ENCODE measurements at places on chromosomes 6 and 20.

DNA sequence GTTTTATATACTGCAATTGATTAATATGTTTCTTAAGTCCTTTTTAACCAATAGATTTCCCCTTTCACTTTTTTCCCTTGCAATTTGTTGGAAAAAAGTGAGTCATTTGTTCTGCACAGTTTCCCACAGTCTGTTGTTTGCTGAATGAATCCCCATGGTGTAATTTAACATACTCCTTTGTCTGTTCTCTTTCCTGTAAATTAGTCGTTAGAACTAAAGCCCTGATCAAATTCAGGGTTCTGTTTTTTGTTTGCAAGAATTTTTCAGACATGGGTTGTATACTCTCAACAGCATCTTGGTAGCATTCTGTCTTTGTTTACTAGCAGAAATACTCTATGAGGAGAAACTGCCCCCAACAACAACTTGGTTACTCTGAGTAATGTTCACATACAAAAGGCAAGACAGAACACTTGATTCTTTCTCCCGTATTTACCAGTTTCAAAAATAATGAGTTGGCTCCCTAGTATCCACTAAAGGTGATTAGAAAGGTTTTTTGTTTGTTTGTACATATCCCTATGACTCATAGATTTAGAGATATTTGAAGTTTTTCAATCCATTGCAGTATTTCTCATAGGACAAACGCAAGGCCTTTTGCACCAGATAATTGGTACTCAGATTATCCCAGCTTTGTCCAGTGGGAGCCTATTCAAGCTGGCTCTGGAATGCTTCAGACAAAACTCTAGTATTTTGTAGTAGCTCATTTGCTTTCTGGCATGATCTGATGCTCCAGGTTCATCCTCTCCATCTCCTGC is 16.5 kb downstream of the BLOC1S5 start:
- DNase-seq = no peak

DNA sequence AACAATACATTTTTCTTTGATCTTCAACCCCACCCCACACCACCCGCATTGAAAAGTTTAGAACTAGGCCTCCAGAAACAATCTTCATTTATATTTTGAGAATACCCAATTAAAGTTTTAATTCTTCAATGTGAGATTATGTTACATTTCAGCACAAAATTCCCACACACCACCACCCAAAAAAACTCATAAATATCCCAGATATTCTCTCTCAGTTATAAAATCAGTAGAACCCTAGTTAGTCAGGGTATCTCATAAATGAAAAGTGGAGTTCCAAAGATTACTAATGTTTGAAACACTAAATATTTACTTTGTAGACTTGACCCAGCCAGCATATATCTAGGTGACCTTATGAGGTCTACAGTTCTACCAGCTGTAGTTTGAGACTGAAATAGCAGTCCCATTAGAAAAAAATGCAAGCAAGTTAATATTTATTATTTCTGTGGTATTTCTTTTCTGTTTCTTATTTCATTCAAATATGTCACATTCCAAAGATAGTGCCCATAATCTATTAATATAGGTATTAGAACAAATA is 371.0 kb downstream of the TENT5A start:
- DNase-seq = no peak

DNA sequence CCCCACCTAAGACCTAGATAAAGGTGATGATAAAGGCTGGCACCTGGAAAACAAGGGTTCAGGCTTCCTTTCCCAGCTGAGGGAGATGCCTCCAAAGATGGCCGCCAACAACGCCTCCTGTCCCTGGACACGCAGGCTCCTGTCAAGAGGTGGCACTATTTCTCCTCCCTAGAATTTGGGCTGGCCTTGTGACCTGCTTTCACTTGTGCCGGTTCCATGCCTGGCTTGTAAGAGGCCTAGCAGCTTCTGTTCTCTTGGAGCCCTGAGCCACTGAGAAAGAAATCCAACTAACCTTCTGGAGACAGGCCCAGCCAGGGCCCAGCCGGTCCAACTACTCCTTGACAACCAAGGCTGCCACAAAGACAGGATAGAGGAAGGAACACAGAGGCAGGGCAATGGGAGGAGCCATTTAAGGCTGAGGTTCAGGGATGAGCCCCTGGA is 60.2 kb upstream of the RALY start:
- peak; percentile 71 for DNase-seq

GRCh38 chr6:20416567-20417345 is 15.1 kb downstream of the E2F3 start:
- peak; percentile 9 for DNase-seq

- DNase-seq = no peak
Observed at GRCh38 chr20:43655937-43656336, 11.0 kb upstream of the MYBL2 start.

DNA sequence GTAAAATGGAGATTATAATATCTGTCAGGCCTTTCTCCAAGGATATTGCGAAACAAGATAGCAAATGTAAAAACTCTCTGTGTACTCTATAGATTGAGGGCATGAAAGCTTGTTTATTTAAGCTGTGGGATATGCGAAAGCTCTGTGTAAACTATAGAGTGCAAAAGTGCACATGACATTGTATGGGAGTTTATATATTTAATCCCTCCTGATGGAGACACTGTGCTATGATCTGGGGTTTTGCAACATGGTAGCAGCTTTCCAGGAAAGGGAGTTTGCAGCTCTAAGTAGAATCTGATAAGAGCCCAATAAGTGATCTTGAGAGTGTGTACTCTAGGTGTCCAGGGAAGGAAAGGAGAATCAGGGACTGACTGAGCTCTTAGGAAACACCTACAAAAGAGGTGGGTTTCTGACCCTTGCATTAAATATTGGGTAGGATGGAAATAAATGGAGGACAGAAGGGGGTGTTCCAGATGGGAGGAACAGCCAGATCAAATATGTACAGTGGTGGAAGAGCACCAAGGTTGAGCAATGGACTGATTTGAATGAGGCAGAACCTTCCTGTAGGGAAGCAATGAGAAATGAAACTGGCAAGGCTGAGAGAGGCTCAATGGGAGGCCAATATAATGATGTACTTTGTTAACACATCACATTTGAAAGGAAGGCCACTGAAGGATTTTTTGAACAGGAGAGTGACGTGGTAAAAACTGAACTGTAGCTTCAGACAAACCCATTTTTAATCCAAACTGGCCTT is 450.1 kb downstream of the GJA1 start:
- DNase-seq = no peak

DNA sequence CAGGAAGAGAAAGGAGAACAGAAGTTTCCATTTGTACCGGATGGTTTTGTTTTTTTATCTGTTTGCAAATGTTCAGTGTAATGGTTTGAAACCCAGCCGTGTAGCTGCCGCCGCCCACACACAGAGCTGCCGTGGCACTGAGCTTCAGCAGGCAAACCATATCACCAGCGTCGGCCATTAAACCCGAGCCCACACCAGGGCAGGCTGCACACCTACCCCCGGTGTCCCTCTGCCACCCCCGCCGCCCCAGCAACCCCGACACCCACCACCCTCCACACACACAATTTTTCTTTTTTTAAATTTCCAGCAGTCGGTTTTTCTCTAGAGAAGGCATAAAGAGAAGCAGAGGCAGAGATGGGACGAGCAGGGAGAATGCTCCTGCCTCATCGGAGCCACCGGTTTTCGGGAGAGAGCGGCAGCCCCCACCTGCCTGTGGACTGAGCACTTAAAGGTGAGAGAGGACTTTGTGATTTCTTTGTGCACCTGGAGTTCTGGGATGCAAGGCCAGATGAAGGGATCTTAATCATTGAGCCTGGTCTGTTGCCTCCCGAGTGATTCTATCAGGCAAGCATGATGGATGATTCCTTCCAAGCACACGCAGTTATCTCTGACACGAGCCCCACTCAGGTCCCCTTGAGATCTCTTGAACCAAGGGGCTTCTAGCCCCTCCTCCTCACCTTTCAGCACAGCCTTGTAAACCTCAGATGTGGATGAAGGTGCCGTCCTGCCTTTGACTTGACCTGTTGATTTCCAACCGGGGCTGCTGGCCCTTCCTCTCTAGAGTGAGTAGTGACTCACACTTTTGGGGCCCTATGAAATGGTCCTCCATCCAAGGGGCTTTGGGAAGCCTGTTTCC is 17.5 kb upstream of the ZNF831 start:
- DNase-seq = peak; percentile 69

DNA sequence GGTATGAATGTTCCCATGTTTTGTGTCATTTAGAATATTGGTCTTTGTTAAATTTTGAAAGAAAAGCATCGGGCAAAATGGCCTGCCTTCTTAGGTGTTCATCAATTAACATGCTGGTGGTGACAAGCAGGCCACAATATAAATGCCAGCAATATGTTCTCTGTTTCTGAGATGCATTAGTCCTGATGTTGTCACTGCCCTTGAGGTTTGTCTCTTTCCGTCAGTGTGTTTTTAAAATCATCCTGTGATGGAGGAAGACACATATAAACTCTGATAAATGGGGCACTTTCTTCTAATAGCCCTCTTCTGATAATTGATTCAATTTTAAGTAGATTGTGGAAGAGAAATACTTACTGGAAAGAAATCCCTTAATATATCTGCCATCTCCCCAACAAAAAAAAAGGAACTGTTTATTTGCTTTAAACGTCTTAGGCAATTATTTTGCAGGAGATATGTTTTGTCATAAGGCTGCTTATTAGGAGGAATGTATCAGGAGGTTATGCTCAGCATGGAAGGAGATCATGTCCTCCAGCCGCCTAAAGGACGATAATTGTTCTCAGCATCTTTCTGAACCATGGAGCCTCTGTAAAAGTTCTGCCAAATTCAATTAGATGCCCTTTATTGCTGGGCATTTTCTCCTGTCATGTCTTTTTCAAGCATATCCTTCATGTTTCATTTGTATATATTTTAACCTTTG is 134.1 kb downstream of the COL9A1 start:
- DNase-seq = no peak

DNA sequence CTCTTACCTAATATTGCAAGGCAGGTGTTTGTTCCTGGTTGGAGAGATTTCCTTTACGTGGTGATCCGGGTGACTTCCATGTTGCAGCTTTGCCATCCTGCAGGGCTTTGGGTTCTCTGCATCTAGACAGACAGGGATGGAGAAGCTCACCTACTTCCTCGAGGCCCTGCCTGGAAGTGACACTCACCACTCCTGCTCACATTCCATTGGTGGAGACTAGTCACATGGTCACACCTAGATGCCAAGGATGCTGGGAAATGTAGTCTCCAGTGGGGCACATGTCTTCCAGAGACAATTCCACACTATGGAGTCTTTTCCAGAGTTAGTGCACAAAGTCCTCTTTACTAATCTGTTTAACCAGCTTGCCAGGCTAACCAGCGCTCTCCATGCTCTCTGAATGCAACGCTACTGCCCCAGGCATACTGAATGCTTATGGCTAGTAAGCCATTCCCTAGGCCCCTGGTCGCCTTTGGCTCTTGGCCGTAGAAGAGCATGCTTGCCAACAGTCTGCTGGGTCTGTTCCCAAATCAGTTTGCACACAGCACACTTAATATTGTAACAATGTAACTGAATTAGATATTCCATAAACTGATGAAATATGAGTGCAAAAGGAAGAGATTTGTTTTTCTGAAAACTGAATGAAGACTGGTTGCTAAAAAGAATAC is 6.7 kb upstream of the KCNK15 start:
- peak; percentile 62 for DNase-seq

DNA sequence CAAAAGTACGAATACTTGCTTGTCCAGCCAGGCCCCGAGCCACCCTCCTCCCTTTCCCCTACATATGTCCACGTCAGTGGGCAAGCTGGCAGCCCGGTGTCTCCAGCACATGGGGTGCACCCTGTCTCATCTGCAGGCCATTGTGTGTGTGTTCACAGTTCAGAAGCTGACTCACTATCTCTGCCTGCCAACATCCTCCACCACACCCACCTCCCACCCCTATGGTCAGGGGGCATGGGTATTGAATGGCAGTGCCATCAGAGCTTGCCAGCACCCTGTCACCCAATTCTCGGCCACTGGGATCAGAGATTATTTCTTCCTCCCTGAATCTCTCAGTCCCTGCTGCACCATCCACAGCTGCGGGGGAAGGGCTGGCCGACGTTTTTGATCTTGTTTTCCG is 195.7 kb downstream of the FARS2 start:
- DNase-seq = no peak

DNA sequence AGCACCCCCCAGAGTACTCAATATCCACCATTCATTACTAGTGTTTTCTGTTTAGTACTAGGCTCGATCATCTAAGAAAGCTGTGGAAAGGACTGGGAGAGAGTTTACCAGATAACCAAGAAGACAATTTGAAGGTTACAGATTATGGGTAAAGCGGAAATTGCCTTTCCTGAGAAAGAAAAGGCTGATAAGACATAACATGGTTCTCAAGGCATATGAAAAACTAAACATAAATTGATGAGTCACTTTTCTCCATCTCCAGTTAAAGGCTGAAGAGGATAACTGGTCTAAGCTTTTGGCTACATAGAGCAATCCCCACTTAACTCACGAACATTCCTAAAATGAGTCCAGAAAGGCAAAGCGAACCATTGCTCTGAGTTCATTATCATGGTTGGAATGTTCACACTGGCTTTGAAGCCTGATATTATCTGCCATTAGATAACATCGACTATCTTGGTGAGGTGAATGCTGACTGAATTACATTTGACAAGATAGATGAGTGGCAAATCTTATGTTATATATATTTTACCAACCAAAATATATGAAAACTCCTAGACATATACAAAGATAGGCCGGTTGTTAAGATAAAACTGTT is 65.8 kb downstream of the BTBD9 start:
- DNase-seq = no peak

- DNase-seq = no peak
Observed at GRCh38 chr6:85678026-85678601, 35.4 kb upstream of the SYNCRIP start.

DNA sequence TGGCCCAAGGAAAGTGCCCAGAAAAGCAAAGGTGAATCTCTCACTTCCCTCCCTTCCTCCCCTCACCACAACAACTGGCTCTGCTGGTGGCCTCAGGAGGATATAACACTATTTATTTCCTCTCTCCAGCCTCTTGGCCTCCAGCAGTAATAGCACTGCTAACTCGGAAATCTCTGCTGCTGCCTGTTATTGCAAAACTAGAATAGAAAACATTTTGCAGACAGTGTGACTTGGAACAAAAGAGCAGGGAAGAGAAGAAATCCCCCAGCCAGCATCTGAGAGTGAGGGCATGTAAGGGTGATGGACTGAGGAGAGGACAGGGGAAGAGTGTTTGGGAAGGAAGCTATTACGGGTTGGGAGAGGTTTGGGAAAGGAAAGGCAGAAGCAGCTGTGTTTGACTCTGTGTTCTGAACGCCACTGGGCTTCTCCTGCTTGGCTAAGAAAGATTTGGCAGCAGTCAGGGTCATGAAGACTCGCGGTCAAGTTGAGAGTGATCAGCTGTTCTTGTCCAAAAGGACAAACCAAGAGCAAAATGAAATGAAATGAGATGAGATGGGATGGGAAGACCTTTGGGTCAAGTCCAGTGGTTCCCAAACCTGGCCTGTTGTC is 81.0 kb upstream of the SNX9 start:
- no peak for DNase-seq

- DNase-seq = no peak
Observed at GRCh38 chr6:22399693-22400092, 102.9 kb upstream of the PRL start.

DNA sequence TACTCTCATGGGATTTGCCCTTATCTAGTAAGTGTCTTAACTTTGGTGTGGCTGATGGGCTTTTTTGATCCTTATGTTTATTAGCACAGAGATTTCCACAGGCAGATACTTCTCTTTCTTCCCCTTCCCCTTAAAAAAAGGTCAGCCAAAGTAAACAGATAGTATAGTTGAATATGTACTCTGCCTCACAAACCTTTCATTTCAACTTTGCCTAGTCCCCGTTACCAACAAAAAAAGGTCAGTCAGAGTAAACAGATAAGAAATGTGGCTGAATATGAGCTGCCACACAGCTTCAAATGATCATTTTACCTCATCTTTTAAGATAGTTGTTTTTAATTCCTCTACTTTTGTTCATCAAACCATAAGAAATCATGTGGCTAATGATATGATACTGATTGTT is 34.1 kb upstream of the SLC35D3 start:
- DNase-seq = no peak

Data from CD4-positive, alpha-beta T cell treated with Interleukin-10 for 1 hour (primary cell).